ENCODE measurements at places on chromosomes 16 and 17.
A peak's percentile ranks its signal among the peaks of the same experiment; 100 is the strongest.

- DNase-seq, result no peak
Observed at GRCh38 chr16:70470927-70471341, 16.5 kb downstream of the FCSK start.

- no peak for DNase-seq
Observed at GRCh38 chr17:1229900-1230501, 40.2 kb upstream of the BHLHA9 start.

GRCh38 chr16:87789437-87790291 is 23.9 kb upstream of the KLHDC4 start:
- peak; percentile 100 for DNase-seq

GRCh38 chr17:53227514-53227913 is 595.2 kb upstream of the KIF2B start:
- no peak for DNase-seq

- no peak for DNase-seq
Observed at GRCh38 chr17:50604513-50604912, 30.2 kb upstream of the ABCC3 start.

DNA sequence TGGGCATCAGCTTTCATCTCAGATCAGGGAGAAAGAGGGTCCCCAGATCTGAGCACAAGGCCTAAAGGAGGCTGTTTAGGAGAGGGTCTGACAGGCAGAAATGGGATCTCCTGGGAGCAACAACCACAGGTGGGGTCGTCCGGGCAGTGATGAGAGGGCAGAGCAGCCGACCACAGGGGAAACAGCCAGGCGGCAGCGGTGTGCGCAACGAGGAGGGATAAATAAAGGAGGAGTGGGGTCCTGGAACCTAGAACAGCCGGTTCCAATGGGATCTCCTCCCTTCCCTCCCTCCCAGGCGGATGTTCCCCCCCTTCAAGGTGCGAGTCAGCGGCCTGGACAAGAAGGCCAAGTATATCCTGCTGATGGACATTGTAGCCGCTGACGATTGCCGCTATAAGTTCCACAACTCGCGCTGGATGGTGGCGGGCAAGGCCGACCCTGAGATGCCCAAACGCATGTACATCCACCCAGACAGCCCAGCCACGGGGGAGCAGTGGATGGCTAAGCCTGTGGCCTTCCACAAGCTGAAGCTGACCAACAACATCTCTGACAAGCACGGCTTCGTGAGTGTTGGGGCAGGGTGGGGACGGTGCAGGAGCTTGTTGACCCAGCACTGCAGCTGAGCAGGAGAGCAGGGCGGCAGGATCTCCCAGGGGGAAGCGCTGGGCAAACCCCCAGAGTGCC is 1.9 kb downstream of the TBX2 start:
- DNase-seq, result no peak

GRCh38 chr17:81821603-81822311 is 11.3 kb downstream of the MCRIP1 start:
- no peak for DNase-seq

- no peak for DNase-seq
Observed at GRCh38 chr16:73166441-73166851, 118.5 kb upstream of the ZFHX3 start.

DNA sequence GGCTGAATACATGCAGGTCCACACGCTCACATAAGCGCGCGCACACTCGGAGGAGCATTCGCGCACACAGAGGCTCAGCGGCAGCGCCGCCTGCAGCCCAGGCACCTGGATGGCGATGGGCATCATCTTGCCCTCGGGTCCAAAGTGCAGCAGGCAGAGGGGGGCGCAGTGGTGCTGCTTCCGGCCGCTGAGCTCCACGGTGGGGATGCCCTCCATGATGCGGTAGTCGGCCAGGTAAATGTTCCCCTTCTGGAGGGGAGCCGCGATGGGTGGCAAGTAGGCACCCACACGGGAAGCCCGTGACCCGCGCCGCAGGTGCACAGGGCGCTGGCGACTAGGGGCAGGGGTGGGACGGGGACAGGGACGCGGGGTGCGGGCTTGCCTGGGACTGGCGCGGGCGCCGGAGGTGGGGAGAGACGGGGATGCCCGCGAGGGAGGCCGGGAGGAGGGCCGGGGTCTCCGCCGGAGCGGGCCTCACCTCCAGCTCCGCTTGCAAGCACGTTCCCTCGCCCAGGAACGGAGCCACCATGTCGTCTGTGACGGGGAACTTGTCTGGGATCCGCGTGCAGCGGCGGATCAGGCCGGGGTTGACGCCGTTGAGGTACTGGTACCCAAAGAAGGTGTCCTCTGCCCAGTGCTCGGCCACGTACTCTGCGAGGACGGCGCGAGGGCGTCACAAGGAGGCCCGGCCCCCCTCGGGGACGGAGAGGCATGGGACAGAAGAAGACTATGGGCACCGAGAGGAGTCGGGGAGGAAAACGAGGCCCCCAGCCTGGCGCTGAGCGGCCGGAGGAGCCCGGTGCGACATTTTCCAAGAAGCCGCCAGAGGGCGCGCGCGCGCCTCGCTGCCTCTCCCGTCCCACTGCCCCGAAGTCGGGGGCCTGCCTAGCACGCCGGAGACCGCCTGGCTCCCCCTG is 8.0 kb downstream of the ALOX12B start:
- DNase-seq, result no peak

Measured in keratinocyte (primary cell).